Dermis blood vessel endothelial cell (primary cell): ENCODE measurements at places on chromosomes 1 and 21. TPM values are rescaled to one million over a fixed set of nuclear protein-coding genes. Genes with fewer than 3 reads are reported as not detected.

DNA sequence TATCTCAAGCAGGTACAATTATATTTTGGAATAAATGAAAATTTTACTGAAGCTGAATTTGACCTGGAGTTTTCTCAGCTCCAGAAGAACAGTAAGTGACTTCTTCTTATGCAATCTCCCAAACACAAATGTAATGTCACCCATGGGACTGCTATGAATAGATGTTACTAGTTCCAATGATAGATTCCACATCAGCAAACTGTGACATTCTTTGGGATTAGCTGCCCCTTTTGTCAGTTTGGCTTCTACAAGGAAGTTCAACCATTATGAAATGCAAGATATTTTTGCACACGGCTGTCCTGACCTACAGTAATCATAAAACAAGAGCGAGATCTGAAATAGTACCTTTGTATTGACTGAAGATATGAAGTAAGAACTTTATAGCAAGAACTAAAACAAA lies 27.8 kb upstream of the TSNAX start:
- DNase-seq = no peak

GRCh38 chr1:5896706-5897660 lies 95.2 kb downstream of the NPHP4 start:
- DNase-seq = no peak

- peak; percentile 52 for DNase-seq
These were observed 629 bp downstream of the CTNNBIP1 start for GRCh38 chr1:9909234-9910046.

DNA sequence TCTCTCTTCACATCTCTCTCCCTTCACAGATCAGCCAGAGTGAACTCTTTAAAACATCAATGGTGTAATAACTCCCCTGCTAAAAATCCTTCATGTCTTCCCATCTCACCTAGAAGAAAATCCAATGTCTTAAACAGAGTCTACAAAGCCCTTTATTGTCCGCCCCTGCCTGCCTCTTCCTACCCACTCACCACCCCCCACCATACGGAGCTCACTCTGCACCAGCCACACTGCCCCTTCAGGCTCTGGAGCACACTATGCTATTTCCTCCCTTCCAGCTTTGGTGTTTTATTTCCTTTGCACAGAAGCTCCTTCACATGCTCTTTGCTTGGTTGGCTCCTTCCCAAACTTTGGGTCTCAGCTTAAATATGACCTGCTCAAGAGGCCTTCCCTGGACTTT lies 10.2 kb downstream of the CAMK1G start:
- DNase-seq = peak; percentile 16

The UBE2G2 gene
- 74.1 and 85.3 TPM in 2 replicates for total RNA-seq

- no peak for DNase-seq
These were observed 8.8 kb upstream of the CAPN8 start for GRCh38 chr1:223674119-223674890.

The BNIPL gene
- 0.17 and 0.33 TPM in 2 replicates for total RNA-seq
